ENCODE measurements at places on chromosomes 16 and 17.

DNA sequence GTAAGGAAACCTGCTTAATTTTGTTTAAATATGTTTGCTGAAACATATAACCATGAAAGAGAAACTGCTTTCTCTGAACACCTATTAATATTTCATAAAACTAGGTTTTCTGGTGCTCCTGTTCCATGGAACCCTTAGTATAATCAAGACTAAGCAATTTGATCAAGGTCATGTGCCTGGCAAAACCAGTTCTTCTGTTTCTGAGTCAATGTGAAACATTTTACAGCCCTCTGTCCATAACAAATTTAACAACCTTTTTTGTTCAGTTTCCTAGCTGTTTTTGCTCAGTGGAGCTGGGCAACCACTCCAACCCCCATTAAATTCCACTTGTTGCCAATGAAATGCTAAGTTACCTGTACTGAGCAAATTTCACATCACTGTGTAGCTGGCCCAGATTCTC lies 344.0 kb downstream of the CA10 start:
- no peak for DNase-seq

GRCh38 chr17:51662204-51663056 lies 402.1 kb downstream of the UTP18 start:
- DNase-seq, result no peak

GRCh38 chr17:18038149-18038850 lies 668 bp downstream of the ATPAF2 start:
- peak; percentile 66 for DNase-seq

- no peak for DNase-seq
These were observed 1795.9 kb downstream of the TP53TG3F start for GRCh38 chr16:35255186-35255803.

- DNase-seq, result peak; percentile 97
These were observed 72.0 kb upstream of the KSR1 start for GRCh38 chr17:27384261-27384701.

- peak; percentile 80 for DNase-seq
These were observed 46.3 kb downstream of the PRKCA start for GRCh38 chr17:66348584-66349165.

DNA sequence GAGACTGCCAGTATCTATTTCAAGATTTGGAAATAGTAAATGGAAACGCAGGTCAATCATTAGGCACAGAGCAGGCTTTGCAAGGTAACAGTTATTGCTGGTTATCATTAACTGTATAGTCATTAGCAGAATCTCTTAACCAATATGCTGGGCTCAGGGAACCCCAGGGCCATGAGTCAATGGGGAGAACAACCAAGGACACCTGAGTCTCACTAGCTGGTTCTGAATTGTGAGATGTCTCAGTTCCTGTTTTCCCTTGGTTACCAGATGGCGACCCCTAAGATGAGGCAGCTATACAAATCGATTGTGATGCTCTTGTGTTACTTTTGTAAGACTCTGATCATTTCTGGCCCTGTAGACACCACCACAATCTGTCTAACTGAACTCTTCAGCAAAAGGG lies 385.3 kb downstream of the HAPSTR1 start:
- no peak for DNase-seq

GRCh38 chr16:19291475-19291874 lies 5.9 kb downstream of the CLEC19A start:
- DNase-seq, result peak; percentile 7

DNA sequence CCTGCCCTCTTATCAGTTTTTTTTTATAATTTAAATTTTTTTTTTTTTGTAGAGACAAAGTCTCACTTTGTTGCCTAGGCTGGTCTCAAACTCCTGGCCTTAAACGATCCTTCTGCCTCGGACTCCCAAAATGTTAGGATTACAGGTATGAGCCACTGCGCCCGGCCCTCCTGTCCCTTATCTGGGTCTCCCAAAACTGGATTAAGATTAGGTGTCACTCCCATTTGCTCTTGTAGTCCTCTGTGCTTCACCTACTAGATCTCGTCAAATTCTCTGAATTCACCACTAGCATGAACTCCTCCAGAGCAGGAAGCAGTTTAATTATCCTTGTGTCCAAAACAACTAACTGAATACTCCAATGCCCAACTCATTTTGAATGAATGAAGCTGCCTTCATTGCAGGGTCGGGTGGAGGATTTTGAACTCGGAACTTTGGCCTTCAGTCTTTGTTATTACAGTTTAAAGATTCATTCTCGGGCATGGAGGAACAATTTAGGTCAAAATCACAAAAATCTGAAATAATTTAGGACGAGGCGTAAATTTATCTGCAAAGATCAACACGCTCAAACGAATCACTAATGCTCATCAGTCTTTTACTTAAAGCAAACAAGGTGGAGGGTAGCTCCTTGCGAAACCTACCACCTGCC lies 802 bp upstream of the ATXN2L start:
- no peak for DNase-seq

GRCh38 chr17:80443916-80444643 lies 29.1 kb downstream of the ENDOV start:
- no peak for DNase-seq

DNA sequence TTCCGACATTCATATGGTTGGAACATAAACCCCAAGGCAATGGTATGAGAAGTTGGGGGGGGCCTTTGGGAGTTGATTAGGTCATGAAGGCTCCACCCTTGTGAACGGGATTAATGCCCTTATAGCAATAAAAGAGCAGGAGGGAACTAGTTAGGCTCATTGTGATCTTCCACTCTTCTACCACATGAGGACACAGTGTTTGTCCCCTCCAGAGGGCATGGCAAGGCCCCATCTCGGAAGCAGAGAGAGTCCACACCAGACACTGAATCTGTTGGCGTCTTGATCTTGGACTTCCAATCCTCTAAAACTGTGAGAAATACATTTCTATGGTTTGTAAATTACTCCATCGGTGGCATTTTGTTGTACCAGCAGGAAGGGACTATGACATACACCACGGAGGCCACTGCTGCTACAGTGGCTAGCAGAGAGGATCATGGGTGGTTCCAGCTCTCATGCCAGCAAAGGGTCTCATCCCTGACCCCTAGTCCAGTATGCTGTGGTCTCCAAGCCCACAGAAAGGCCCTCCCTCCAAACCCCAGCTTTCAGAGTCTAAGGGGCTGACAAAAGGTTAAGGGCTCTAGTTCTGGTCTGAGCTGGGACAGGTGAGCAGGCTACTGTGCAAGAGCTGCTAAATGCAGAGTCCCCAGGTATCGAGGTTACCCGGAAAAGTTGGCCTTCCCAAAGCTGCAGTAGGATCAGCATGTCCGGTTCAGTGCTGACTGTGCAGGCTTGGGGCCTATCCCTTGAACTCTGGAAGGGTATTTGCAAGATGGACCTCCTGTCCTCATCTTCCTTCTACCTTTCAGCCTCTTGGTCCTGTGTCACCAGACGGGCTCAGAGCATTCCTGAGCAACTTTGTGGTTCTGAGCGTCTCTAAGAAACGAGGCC lies 12.2 kb downstream of the CCR7 start:
- DNase-seq, result no peak

- DNase-seq, result no peak
These were observed 9.5 kb upstream of the ADAM11 start for GRCh38 chr17:44749076-44749979.

- DNase-seq, result peak; percentile 84
These were observed 42.3 kb downstream of the HNF1B start for GRCh38 chr17:37702598-37702997.

- DNase-seq, result no peak
These were observed 324.9 kb downstream of the CA10 start for GRCh38 chr17:51833620-51834019.

- no peak for DNase-seq
These were observed 163.5 kb downstream of the SDK2 start for GRCh38 chr17:73480740-73481139.

GRCh38 chr16:14125708-14126107 lies 54.6 kb downstream of the MRTFB start:
- DNase-seq, result no peak

Data from bronchial epithelial cell (primary cell).